ENCODE measurements at places on chromosomes 1 and 21.

- no peak for DNase-seq
Observed at GRCh38 chr1:183879966-183880365, 75.0 kb downstream of the RGL1 start.

DNA sequence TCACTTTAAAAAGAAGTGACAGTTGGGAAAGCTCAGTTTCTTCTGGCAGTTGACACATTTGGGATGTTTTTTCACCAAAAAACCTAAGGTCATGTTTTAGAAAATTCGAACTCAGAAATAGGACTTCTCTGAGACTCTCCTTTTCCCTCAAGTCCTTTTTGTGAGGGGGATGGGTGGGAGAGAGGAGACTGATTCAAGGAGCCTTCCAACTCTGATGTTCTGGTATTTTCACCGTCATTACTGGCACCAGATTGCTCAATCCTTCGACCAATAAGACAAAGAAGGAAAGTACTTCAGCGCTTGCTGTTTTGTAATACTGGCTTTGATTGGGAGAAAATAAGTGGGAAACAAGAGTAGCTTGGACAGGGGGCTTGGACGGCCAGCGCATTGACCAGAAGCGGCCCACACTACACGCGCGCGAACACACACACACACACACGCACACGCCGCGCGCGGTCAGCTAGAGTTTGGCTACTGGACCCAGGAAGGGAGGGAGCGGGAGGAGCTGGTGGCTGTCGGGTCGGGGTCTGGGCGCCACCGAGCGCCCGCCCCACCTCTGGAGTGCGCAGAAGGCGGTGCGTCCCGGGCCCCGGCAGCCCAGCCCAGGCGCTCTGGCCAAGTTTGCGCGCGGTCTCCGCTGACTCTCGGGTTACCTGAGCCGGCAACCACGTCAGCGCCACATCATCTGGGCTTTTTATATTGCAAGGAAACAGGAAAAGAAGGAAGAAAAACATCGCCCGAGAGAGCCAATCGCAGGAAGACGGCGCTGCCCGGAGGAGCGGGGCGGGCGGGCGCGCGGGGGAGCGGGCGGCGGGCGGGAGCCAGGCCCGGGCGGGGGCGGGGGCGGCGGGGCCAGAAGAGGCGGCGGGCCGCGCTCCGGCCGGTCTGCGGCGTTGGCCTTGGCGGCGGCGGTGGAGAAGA lies at the start of gene KCNK1:
Gene KCNK1 (plus strand): TSS at position 855 of the 921 bp plus-strand sequence. CDS start 66 bp downstream, at position 921.
- peak; percentile 84 for DNase-seq

DNA sequence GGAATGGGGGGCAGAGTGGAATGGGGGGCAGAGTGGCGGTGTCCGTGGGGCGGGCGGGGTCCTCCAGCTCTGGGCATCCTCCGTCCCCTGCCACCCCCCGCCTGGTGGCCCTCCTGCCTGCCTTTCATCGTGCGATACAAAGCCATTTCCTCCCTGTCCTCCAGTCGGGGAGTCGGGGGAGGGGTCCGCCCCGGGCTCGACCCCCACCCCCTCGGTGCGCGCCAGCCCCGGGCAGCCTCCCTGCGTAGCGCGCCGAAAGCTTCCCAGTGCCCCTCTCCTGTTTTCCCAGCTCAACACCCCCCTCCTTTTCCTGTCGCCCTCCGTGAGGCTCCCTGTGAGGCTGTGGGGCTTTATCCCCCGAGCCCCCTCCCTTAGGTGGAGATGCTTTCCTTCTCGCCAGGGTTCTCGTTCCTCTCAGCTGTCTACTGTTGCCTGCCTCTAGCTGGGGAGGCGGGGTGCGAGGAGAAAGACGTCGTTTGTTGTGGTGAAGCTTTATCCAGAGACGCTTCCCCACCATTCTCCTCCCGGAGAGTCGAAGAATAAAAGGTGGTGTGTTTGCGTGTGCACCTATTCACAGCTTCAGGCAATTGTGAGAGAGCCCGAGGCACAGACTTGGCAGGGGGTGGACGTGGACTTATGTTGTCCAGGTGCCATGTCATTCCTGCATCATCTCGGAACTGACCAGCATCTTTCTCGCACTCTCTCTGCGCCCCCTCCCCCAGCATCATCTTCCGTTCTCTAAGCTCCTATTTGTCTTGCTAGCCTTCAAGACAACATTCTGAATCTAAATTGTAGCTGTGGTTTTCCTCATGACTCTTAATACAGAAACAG lies 848 bp downstream of the DNM3 start:
- peak; percentile 4 for DNase-seq

GRCh38 chr1:77292551-77292950 lies 10.7 kb downstream of the AK5 start:
- no peak for DNase-seq

GRCh38 chr1:69213644-69214043 lies 354.1 kb upstream of the LRRC7 start:
- no peak for DNase-seq

DNA sequence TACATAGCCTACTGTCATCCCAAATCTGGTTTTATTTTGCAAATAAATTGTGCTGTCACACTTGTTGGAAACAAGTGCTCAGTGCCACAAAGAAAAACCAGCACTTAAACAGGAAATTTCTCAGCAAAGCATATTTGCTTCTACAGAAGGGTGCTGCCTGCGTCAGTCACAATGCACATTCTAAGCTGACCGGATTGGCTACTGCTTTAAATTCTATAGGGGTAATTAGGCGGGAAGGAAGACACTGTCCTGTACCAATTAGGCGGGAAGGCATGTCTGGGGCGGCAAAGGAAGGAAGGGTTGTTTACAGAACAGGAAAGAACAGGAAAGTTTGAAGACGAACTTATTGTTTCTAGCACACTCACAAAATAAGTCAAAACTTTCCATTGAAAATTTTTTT lies 2.8 kb downstream of the IFI16 start:
- DNase-seq: peak; percentile 52

- DNase-seq: no peak
Observed at GRCh38 chr21:22345624-22346023, 1347.4 kb downstream of the NCAM2 start.

DNA sequence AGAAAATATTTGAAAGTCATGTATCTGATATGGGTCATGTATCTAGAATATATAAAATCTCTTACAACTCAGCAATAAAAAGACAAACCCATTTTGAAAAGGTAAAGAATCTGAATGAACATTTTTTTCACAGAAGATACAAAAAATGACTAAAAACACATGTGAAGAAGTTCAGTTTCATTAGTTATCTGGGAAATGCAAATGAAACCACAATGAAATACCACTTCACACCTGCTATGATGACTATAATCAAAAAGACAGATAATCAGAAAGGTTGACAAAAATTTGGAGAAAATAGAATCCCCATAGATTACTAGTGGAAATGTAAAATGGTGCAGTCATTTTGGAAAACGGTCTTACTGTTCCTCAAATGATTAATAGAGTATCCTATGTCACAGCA lies 631.0 kb downstream of the MRPL39 start:
- DNase-seq: no peak

DNA sequence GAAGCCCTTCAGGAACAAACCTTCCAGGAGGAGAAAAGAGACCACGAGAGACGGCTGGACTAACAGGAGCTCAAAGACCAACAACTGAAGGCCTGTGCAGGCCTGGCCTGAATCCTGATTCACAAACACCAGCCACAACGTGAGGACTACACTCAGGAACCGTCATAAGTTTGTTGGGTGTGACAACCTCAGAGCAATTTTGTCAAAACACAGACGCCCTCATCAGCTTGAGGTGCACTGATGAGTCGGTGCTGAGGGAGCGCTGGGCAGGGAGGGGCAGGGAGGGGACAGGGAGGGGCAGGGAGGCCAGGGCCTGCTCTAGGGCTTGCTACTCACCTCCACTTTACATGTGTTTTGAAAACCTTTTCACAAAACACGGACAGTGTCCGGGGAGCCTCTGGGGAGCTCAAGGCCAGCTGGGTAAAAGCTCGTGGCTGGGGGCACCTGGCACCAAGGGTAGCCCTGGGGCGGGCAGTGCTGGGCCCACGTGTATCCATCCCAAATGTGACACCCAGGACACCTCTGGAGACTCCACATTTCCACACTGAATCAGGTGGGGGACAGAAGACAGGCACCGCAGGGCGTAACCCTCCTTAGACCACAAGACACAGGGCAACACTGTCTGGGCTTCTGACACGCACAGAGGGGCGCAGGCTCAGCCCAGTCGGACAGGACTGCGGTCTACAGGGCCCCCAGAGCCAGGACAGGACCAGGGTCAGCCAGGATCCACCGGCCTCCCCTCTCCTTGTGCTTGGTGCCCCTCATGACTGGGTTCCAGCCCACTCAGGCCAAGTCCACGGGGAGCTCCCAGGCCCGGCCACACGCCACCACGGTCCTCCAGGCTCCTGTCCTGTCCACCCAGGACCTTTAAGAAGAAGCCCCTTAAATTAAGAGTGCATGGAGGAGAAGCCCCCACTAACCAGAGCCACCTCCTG lies 16.5 kb downstream of the LSS start:
- DNase-seq: no peak

- peak; percentile 18 for DNase-seq
Observed at GRCh38 chr1:7424352-7424890, 346.7 kb upstream of the VAMP3 start.

- no peak for DNase-seq
Observed at GRCh38 chr1:161330346-161330745, 16.2 kb downstream of the SDHC start.

DNA sequence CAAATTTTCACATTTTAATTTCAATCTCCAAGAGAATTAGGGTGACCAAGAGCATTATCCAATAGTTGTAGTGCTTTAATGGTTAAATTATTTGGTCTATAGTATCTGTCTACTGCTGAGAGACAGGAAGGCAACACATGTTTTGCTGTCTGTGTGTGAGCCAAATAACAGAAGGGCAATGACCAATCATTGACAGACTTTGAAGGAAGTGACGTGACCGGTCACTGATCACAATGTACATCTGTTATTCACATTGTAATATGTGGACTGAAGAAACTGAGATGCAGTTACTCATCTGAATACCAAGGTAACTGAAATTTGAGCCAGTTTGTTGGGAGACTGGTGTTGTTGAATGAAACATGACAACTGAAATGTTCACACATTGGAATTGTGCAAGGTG lies 196.7 kb downstream of the LRRC40 start:
- no peak for DNase-seq

GRCh38 chr1:36295390-36295789 lies 10.8 kb upstream of the SH3D21 start:
- DNase-seq: no peak

DNA sequence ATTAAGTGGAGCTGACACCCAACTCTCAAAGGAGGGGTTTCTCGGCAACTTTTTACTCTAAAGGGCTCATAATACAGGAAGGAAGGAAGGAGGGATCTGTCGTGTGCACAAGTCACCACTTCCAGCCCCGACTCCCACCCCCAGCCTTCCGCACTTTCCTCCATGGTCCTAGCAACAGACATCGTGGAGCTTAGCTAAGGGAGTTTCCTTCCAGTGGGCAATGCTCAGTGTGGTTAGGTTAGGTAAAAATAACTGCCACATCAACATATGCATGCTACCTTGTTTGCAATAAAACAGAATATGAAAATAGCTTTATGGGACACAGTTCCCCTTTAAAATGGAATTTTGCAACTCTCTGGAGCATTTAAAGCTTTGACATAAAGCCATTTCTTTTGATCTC lies 35.2 kb downstream of the KANK4 start:
- DNase-seq: no peak

DNA sequence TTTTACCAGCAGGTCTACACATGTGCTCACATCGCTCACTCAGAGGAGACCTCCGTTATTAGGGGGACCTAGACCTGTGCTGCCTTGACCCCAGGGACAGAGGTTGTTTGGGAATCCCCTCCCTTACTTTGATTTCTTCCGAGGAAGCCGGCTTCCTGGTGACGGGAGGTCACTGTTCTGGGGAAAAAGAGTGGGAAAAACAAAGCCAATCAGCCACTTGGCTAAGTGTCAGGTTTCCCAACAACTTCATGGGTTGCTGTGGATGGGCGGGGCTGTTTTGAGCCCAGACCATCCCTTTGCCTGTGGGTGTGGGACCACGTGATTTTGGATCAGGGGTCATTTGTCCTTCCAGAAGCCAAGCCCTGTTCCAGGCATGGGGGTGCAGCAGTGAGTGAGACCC lies 7.1 kb upstream of the KCNAB2 start:
- DNase-seq: no peak

DNA sequence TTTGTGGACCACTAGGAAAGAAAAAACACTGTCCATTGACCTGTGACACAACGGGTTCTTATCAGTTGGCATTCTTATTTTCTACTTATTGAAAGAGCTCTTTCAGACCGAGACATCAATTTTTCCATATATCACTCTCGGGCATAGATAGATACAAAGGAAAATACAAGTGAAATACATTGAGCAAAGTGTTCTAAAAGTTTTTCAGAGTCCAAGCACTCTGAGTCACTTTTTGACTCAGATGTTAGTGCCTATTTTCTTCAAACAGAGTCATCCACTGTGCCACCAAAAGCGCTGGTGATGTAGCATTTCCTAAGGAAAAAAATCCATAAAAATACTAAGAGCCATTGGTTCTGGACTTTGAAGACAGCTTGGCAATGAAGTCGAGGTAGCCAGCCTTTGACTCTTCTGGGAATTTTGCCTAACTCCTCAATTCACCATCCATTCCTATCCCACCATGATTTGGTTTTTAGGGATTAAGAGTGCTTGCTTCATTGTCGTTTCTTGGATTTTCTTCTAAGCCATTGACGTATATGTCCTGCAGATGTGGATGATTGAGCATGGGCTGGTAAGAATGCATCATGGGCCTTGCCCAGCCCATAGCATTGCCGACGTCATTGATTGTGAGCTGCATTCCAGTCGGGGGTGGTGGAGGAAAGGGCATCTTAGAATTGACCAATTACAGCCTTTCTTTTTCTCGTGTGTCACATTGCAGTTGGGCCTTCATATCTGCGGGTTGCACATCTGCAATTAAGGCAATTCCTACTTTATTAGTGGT lies 10.6 kb downstream of the GALNT2 start:
- peak; percentile 73 for DNase-seq

Data from fibroblast of skin of right biceps (primary cell).